ENCODE measurements at places on chromosomes 6 and 20.
A peak's percentile ranks its signal among the peaks of the same experiment; 100 is the strongest.

- DNase-seq = peak; percentile 9
Measured at GRCh38 chr20:46638898-46639274, 12.4 kb downstream of the SLC13A3 start.

DNA sequence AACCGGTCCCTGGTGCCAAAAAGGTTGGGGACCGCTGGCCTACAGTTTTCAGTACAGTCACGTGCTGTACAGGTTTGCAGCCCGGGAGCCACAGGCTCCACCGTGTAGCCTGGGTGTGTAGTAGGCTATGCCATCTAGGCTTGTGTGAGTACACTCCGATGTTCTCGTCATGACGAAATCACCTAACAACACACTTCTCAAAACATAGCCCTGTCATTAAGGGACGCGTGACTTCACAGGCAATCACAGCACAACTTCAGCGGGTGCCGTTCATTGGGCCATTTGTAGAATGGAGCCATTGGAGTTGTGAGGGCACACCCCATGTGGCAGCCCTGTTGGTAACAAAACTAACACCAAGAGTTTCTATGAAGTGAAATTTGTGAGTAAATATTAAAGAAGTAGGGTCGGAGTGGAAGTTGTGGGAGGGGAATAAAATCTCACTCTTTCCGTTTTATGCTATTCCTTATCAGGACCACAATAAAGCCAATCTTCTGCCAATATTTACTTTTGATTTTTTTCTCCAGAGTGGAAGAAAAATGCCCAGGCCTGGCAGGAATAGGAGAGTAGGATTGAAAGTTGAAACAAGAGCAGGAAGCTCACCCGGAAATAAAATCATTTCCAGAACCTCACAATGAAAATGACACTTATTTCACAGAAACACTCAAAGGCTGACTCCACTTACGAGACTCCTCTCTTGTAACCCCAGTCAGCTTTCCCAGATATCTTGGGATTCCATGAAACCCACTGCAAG, 63.7 kb upstream of the PTPN1 start:
- no peak for DNase-seq

GRCh38 chr6:398558-399078, 7.1 kb downstream of the IRF4 start:
- DNase-seq = peak; percentile 69

- DNase-seq = no peak
Measured at GRCh38 chr6:114131945-114132344, 161.0 kb upstream of the HDAC2 start.

- DNase-seq = no peak
Measured at GRCh38 chr6:125170376-125170775, 16.8 kb downstream of the TPD52L1 start.

GRCh38 chr6:1757131-1757530, 147.4 kb downstream of the FOXC1 start:
- no peak for DNase-seq

GRCh38 chr6:5151360-5151954, 66.3 kb downstream of the PPP1R3G start:
- DNase-seq = no peak

DNA sequence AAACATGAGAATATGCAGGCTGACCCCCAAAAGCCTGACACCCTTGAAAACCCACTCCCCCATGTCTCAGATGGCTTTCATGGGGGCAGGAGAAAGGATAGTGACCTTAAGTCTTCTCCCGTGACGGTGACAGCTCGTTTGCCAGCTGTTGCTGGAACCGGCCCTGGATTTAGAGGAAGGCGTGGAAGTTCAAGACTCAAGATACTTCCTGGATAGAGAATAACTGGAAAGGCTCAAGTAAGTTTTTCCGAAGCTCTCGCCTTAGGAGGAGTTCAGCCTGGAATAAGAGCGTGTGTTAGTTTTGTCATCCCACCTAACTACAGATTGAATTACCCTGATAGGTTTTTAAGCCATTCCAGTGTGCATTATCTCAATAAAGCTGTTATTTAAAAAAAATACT, 11.6 kb upstream of the MTG2 start:
- no peak for DNase-seq

GRCh38 chr6:167987396-167988153, 9.9 kb upstream of the KIF25 start:
- no peak for DNase-seq

GRCh38 chr20:37406010-37406998, 60.4 kb downstream of the SRC start:
- DNase-seq = peak; percentile 81

- DNase-seq = peak; percentile 56
Measured at GRCh38 chr6:42047213-42047590, 3.1 kb upstream of the TAF8 start.

- no peak for DNase-seq
Measured at GRCh38 chr20:588932-589672, 21.0 kb downstream of the TCF15 start.

- no peak for DNase-seq
Measured at GRCh38 chr6:111845441-111845871, 27.8 kb downstream of the FYN start.

DNA sequence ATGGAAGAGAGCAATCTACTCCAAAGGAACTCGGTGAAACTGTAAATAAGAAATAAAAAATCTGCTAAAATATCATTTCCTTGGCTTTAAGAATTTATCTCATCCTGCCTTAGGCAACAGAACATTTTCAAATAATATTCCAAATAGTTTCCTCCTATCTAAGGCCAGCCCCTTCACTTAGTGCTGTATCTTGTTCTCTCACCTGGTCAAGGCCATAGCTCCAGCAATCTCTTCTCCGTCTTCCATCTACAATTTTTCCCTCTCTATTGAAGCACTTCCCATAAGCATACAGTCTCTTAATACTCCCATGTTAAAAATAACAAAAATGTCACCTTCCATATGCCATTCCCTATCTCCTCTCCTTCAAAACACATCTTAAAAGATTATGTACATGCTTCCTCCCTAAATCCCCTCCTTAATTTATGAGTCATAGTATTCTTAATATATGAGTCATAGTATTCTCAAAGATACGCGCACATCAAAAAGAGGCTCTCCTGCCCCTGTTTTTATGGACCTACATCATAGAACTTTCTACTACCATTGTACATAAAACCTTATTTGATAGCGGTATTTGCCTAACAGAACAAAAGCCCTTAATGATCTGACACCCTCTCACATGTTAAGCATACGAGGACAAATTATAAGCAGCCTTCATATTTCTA, 146.9 kb downstream of the PDE10A start:
- no peak for DNase-seq

DNA sequence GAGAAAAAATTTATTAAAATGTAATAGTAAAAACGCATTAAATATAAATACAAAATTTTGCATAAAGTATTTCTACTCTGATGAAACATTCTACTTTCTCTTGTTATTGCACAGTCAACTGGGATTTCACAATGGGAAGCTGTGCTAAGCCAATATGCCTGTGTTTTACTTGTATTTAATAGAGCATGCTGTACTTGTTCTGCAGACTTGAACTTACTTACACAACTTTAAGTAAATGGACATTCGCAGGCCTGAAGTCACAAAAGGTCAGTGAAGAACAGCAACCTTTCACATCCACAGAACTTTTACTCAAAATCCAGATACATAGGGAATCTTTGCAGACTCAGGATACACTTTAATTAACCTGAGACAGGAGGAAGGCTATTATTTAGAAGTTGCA, 409.5 kb downstream of the BTBD3 start:
- no peak for DNase-seq

All from activated CD8-positive, alpha-beta memory T cell treated with anti-CD3 and anti-CD28 coated beads for 24 hours (primary cell).